ENCODE measurements at places on chromosomes 12 and 14.

DNA sequence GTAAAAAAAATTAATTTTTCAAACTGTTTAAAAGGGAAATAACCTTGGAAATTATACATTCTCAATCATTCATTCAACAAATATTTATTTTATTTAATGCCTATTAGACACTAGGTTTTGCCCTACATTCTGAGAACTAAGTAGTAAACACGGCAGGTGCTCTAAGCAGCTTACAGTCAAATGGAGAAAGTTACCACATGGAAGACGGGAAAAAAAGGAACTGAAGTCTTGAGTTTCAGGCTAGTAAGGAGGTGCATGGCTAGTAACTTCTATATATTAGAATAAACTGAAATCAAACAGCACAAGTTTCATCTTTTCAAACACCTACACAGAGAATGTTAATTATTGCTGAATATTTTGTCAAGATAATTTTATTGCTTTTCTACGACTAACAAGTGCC, 52.9 kb downstream of the C12orf42 start:
- H3K4me1 ChIP-seq, result peaks cover 20% of the 10 kb centered on the region
- no peaks in the 10 kb centered on the region for H3K27me3 ChIP-seq
- no peak overlapping the region for H3K27ac ChIP-seq
- H3K36me3 ChIP-seq, result peaks cover 1% of the 10 kb centered on the region

- H3K27me3 ChIP-seq, result no peaks in the 10 kb centered on the region
- no peak overlapping the region for H3K4me3 ChIP-seq
- peaks cover 1% of the 10 kb centered on the region for H3K36me3 ChIP-seq
- DNase-seq, result no peak
- no peak overlapping the region for H3K27ac ChIP-seq
- peaks cover 27% of the 10 kb centered on the region for H3K4me1 ChIP-seq
These were observed 8.4 kb upstream of the CALM1 start for GRCh38 chr14:90388437-90388836.

DNA sequence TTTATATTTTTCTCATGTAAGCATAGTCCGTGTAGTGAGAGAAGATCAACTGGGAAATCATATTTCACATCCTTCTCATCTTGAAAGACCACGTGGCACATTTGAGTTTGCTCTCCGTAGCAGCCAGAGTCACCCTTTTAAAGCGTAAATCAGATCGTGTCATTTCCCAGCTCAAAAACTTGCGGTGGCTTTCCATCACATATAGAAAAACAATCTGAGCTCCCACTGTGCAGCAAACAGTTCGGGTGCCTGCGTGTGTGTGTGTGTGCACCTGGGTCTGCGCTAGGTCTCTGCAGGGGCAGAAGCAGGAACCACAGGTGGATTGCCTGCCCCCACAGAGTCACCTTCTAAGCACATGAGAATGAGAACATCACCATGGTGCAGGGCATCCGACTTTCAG, 338.2 kb downstream of the TRHDE start:
- H3K27me3 ChIP-seq, result no peaks in the 10 kb centered on the region
- DNase-seq, result no peak
- H3K4me1 ChIP-seq, result no peaks in the 10 kb centered on the region

DNA sequence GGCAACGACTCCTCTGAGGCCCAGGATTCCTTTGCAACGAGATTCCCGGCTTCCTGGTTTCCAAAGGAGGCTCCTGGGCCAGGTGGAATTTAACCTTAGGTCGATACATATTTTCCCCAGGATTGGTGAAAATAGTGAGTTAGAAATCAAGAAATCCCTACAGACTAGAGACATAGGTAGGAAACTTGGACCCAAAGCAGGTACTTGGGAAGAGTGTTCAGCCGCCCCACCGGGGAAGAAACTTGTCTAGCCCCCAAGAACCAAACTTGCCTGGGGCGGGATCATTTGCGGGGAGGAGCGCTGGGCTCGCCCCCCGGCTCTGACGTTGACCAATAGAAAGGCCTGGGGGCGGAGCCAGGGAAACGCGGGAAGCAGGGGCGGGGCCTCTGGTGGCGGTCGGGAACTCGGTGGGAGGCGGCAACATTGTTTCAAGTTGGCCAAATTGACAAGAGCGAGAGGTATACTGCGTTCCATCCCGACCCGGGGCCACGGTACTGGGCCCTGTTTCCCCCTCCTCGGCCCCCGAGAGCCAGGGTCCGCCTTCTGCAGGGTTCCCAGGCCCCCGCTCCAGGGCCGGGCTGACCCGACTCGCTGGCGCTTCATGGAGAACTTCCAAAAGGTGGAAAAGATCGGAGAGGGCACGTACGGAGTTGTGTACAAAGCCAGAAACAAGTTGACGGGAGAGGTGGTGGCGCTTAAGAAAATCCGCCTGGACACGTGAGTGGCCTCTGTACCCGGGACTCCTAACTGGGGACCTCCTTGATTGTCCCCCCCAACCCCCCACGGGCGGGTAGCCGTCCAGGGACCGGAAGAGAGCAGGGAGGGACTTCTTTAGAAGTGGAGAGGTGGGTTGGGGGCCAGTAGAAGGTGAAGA, at the start of gene CDK2:
Gene CDK2, plus strand, starts transcription at position 423 of the 874 bp plus-strand sequence. Its CDS starts 179 bp downstream, at position 602.
- peak within 1 kb of the TSS; percentile 89 for H3K27ac ChIP-seq
- peak; percentile 93 for DNase-seq
- H3K4me1 ChIP-seq, result peaks cover 42% of the 10 kb centered on the region
- peaks cover 24% of the 10 kb centered on the region for H3K36me3 ChIP-seq

DNA sequence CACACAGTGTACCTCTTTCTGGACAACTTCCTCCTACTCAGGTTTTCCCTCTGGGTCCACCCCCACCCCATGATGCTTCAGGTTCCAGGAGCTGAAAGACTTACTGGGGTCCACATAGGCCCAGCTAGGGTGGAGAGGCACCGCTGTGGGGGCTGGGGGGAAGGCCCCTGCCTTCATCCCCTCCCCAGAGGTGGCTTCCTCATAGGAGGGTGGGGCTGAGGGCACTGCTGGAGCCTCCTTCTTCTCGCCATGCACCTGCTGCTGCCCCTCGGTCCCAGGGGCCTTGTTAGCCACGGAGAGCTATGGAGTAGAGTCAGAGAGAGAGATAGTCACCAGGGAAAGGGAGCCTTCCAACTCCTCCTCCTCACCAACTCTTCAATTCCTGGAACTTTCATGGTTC, 2.7 kb downstream of the FAIM2 start:
- H3K4me1 ChIP-seq, result peaks cover 15% of the 10 kb centered on the region
- no peak overlapping the region for H3K27ac ChIP-seq
- no peaks in the 10 kb centered on the region for H3K36me3 ChIP-seq
- DNase-seq, result no peak

Data from activated CD4-positive, alpha-beta T cell treated with anti-CD3 and anti-CD28 coated beads, Interleukin-2, amount 10 ng/mL, durations not matched to agents 7 days and 5 days (primary cell).